ENCODE measurements at places on chromosomes 16 and 17.

- no peak for DNase-seq
These were observed 17.6 kb upstream of the SBK1 start for GRCh38 chr16:28274676-28275075.

DNA sequence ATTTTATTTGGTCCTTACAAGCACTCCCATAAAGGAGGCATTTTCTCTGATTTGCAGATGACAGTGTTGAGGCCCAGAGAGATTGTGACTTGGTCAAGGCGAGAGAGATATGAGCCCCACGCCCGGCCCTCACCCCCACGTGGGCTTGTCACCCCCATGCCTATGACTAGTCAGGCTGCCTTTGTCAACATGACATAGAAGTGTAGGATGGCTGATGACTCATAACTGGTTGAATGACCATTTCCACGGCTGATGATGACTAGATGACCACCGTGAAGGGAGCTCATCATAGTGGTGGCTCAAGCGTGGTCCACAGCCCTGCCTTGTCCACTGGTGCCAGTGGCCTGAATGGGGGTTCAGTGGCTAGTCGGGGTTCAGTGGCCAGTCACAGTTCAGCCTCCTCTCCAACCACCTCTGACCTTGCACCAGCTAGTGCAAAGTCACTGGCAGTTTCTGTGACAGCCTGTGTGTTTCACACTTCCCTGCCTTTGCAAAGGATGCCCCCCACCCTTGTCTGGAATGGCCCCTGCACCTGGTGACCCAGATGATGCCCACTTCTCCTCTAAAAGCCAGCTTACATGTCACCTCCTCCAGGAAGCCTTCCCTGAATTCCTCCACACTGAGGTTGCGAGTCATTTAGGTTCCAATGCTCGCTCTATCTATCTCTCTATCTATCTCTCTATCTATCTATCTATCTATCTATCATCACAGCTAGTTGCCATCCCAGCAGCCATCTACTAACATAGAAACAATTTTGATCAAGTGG lies 3.8 kb upstream of the WSCD1 start:
- no peak for DNase-seq

DNA sequence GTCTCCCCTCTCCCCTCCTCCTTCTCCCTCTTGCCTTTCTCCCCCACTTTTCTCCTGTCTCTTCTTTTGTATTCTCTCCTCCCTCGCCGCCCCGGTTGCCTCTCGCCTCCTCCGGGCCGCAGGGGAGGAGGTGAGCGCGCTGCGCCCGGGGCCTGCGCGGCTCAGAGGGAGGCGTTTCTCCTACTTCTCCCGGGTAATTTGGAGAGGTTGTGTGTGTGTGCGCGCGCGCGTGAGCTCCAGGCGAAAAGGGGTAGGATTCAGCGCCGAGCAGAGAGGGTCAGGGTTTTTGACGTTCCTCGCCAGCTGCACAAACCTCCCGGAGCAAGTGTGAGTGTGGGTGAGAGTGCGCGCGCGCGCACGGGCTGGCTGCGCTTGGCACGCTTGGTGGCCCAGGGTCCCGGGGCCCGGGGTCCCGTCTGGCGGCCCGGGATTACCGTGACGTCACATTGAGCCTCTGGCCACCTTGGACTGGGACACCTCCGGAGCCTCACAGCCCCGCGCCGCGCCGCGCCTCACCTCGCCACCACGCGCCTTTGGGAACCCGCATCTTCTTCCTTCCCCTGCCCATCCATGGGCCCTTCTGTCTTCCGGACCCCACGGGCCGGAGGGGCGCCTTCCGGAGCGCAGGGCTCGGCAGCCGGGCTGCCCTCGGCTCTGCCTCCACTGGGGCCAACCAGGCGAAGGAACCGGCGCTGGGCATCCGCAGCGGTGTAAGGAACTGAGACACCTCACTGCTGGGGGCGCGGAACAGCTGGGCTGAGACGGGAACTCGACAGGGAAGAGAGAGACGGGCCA lies 479 bp downstream of the IRX6 start:
- no peak for DNase-seq

- DNase-seq = no peak
These were observed 19.5 kb upstream of the ITGAX start for GRCh38 chr16:31335431-31335830.

- no peak for DNase-seq
These were observed 200.1 kb downstream of the KCNJ2 start for GRCh38 chr17:70369391-70369790.

GRCh38 chr17:10417431-10417830 lies 4.3 kb downstream of the MYH8 start:
- DNase-seq = no peak

GRCh38 chr17:31462261-31462660 lies 70.8 kb downstream of the RAB11FIP4 start:
- DNase-seq = no peak

- DNase-seq = no peak
These were observed 66.9 kb upstream of the RCVRN start for GRCh38 chr17:9971991-9972390.

- DNase-seq = no peak
These were observed 33.1 kb downstream of the WIPI1 start for GRCh38 chr17:68424203-68424602.

DNA sequence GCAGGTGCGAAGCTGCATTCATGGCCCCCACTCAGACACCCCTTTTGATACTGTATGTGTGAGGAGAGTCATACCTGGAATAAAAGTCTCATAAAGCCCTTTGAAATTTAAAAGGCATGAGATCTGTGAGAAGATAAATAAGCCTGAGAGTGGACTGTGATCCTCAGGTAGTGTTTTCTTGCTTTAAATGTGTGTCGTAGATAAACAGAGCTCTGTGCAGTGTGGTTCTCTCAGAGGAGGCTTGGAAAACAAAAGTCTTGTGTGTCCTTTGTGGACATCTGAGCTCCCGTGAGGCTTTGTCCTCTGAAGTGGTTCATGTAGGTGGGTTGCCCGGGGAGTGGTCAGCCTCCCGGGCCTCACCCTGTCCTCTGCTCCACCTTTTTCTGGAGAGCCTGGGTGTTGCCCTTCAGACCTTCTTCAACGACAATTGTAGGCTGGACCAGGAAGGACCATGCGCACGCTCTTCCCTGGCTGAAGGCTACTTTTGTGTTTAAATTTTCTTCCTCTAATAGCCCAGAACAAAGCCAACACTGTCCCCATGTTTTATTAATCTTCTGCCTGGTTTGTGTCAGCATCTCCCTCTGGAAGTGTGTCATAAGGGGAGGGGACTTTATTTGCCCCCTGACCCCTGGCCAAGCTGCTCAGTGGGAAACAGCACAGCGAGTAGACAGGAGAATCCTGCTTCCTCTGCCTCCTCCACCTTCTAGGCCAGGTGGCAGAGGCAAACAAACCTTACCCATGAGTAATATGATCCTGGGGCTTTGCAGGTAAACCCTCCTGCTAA lies 151.2 kb downstream of the MSI2 start:
- DNase-seq = no peak

GRCh38 chr16:86277221-86277620 lies 233.1 kb upstream of the FOXF1 start:
- no peak for DNase-seq

- DNase-seq = no peak
These were observed 9.2 kb upstream of the CES4A start for GRCh38 chr16:66979011-66979717.

GRCh38 chr16:11914210-11915113 lies 1.3 kb downstream of the GSPT1 start:
- peak; percentile 63 for DNase-seq

- DNase-seq = peak; percentile 52
These were observed 19.9 kb upstream of the SLC16A5 start for GRCh38 chr17:75067856-75068255.

DNA sequence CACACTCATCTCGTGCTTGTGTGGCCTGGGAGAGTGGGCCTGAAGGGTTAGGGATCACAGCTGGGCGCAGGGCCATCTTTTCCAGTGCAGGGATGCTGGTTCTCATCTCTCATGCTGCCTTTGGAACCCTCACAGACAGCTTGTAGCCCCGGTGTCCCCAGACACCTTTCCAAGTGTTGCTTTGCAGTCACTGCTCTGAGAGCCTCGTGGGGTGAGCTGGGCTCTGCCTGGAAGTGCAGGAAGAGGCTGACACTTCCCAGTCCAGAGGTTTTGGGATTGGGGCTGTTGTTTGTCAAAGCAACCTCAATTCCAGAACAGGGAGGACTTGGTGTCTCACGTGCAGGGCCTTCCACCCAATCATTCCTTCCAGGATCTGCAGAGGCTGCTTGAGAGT lies 28.2 kb downstream of the TBX4 start:
- no peak for DNase-seq

DNA sequence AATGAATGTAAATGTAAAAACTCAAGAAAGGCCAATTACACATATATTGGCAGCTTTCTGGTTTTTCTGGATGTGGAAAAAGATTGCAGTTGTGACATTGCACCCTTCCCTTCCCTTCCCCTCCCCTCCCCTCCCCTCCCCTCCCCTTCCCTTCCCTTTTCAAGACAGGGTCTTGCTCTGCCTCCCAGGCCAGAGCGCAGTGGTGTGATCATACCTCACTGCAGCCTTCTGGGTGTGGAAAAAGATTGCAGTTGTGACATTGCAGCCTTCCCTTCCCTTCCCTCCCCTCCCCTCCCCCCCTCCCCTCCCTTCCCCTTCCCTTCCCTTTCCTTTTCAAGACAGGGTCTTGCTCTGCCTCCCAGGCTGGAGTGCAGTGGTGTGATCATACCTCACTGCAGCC lies 41.7 kb downstream of the PIK3R5 start:
- DNase-seq = no peak

DNA sequence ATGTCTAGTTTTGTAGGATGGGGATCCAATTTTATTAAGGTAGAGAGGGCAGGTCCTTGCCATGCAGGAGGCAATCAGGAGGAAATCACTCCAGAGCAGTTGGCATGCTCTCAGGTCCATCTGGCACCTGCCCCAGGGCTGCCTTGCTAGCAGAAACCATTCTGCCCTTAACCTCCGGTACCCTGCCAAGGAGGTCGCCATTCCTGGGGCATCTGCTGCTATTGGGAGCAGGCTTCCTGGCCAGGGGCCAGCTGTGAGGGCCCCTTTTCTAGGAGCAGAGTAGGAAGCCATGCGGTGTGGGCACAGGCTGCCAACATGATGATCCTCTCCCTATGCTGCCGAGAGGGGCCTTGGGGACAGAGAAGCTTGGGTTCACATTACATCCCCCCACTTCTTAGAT lies 47.6 kb upstream of the MGAT5B start:
- no peak for DNase-seq

DNA sequence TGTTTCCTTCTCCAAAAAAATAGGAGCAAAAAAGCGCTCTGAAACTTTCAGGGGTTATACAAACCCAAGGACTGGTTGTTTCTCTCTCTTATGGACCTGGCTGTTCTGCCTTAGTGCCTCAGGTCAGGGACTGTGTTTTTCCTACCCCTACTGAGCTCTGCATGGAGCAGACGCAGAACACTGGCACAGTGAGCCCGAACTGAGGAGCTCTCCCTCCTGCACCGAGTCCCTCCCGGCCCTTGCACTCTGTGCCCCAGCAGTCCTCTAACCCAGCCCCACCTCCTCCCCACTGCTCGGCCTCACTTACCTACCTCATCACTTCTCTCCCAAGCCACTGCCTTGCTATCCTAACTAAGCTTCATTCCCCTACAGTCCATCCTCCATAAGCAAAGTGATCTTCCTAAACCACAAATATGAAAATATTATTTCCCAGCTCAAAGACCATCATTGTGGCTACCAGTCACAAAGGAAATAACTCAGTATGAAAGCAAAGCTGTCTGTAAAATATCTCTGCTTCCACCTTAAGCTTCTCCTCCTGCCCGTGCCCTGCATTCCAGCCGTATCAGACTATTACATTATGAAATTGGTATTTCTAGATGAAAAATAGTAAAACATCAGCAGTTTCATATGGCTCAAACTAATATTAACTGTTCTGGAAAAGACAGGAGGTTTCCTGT lies 13.6 kb downstream of the MEIOB start:
- DNase-seq = no peak

- DNase-seq = no peak
These were observed 26.3 kb downstream of the WSB1 start for GRCh38 chr17:27320222-27320560.

DNA sequence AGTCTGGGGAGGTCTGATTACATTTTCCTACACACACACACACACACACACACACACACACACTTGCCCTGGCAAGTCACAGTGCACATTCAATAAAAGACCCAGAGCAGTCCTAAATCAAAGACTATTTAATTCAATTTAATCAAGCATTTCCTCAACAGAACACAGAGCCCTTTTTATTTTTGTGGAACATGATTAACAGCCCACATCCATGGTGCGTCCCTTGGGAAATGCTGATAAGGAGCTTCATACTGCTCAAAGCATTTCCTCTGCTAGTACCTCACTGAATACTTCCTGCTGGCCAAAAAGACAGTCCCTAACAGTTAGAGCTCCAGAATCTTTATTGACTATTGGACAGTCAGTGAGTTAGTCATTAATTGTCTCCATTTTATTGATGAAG lies 43.1 kb upstream of the MYH10 start:
- DNase-seq = no peak

DNA sequence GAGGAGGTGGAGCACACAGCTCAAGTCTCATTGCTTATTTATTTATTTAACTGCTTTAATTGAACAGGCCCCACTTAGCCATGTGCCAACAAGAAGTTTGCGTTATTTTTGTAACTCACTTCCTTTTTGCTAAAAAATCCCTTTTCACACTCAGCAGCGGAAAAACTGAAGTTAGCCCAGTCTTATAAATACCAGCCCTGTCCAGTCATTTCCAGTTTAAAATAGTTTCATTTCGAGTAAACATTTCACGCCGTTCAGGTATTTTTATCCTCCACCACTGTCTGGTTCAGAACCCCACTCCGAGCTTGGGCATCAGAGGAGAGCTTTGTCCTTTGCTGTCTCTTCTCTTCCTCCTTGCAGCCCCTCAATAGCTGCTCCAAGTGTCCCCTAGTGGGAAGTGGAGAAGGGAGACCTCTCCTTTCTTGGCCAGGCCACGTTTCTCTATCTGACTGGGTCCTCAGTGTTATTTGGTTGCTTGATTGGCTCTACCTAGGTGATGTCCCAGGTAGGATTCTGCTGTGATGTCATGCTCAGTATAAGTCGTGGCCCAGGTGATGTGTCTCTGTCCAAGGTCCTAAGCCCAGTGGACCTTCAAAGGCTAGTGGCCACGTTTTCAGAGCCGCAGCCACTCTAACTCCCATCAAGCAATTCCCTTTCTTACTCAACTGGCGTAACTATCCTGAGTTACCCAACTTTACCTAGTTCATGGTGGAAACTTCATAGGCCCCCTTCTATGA lies 53.0 kb upstream of the GAS7 start:
- DNase-seq = no peak

- DNase-seq = peak; percentile 61
These were observed 1.2 kb downstream of the RTN4RL1 start for GRCh38 chr17:2023692-2024571.

GRCh38 chr16:6861135-6861814 lies 471.4 kb upstream of the RBFOX1 start:
- DNase-seq = no peak
